T-helper 17 cell (primary cell): ENCODE measurements at places on chromosomes 6 and 20.

DNA sequence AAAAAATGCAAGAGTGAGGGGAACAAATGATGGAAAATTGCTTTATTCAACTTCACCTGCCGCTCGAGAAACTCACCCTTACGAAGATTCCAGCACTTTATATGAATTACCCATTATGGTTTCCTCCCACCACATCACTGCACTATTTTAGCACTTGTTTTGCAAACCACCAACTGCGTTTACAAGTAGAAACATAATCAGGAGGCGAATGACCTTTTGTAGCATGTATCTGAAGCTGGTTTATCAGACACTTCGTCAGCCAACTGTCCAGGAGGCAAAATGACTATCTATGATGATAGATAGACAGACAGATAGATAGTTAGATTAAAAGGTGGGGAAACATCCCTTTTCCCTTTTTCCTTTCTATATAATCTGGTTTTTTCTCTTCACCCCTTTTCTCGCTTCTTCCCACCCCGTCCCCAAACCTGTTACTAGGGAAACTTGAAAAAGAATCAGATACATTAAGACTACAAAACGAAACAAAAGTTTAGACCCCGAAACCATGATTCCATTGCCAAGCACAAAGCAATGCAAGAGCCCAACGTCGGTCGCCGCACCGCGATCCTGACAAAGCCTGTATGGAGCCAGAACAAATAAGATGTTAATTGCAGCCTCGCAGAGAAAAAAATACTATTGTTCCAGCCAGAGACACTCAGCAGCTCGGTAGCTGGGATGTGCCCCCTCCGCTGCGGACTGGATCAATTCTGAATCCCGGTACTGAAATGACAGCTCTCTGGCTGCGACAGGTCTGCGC is 933 bp upstream of the ADGRB3 start:
- DNase-seq, result no peak

DNA sequence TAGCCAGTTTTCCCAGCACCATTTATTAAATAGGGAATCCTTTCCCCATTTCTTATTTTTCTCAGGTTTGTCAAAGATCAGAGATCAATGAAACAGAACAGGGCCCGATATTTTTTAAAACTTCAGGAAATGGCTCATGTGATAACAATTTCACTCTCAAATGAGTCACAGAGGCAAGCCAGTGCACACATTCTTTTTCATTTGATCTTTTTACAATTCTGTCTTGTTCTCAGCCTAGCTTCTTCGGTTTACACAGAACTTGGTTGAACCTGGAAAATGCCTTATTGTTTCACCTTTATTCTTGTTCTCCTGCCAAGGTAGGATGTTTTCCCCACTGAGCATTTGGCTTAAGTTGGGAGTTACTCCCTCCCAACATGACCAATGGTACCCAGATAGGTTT is 258.9 kb downstream of the COL12A1 start:
- DNase-seq, result no peak

DNA sequence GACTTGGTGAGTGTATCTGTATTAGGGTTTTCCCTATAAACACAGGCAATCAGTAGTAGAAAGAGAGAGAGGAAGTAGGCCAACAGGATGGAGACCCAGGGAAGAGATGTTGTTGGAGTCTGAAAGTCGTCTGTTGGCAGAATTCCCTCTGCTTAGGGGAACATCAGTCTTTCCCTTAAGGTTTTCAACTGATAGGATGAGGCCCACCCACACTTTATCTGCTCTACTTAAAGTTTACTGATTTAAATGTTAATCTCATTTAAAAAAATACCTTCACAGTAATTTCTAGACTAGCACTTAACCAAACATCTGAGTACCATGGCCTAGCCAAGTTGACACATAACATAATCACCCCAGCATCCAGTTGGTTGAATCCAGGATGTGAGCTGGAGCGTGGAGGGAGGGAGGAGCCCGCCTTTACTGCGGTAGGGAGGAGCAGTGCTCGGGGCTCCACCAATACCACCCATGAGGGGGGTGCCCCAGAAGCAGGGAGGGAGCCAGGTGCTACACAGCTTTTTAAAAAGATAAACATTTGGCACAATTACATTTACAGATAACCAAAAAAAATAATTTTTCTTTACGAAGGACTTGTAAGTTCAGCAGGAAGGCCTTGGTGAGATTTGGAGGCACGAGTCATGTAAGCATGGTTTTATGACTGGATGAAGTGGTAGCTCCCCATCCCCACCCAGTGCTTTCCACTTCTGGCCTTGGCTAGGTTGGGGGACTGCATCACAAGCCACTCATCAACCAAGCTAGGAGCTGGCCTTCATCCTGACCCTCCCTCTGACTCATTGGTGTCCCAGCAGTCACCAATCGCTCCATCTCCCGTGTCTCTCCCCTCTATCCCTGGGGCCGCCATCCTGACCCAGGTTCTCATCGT is 18.4 kb upstream of the SNX9 start:
- no peak for DNase-seq

DNA sequence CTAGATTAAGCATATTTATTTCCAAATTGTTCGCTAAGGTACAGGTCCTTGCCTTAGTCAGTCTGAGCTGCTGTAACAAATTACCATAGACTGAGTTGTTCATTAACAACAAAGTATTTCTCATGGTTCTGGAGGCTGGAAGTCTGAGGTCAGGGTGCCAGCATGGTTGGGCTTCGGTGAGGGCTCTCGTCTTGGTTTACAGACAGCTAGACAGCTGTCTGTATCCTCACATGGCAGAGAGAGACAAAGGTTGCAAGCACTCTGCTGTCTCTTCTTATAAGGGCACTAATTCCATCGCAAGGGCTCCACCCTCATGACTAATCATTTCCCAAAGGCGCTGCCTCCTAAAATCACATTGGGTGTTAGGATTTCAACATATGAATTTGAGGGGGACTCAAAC is 115.3 kb upstream of the GMDS start:
- DNase-seq, result no peak

DNA sequence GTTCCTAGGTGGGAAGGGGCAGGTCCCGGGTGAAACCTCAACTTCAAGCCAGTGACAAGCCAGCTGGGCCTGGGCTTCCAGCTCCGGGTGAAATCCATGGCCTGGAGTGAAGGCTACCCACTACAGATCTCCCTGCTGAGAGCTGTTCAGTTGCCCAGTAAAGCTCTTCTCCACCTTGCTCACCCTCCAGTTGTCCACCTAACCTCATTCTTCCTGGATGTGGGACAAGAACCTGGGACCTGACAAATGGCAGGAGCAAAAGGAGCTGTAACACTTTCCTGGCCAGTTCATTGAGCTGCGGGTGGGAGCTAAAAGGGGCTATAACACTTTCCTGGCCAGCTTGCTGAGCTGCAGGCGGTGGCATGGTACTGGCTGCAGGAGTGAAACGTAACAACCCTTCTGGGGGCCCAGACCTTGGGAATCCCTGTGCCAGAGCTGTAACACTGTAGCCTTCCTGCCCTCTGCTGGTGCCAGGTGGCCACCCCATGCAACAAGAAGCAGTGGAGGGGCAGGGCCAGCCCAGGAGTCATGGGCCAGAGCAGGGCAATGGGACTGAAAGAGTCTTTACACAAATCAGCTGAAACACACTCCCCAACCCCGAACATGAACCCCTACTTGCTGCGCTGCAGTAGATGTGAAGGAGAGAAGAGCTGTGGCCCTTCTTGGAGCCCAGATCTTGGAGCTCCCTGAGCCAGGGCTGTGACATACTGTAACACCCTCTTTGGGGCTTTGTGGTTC is 3.6 kb upstream of the HINT3 start:
- no peak for DNase-seq

- no peak for DNase-seq
Observed at GRCh38 chr6:16698162-16698533, 63.1 kb downstream of the ATXN1 start.

DNA sequence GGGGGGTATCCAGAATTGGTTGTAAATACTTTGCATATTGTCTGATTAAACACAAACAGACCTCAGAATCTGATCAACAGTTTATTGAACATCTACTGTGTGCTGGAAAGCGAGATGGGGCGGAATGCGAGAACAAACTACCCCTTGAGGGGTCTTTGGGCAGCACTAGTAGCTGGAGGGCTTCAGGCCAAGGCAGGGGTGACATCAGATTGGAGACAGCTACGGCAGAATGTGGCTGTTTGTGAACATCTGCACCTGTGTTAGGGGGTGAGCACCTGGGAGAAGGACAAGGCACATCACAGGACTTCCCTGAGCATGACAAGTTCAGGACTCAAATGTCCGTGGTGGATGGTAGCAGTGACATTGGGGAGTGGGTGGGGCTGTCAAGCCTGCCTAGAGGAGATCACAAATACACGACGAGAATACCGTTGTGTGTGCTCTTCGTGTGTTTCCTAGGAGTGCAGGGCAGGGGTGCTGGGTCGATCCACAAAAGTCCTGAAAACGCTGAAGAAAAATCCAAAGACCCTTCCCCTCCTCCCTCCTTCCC is 59.5 kb downstream of the SRC start:
- DNase-seq, result no peak

- DNase-seq, result no peak
Observed at GRCh38 chr6:4932228-4932903, 71.5 kb downstream of the RPP40 start.

DNA sequence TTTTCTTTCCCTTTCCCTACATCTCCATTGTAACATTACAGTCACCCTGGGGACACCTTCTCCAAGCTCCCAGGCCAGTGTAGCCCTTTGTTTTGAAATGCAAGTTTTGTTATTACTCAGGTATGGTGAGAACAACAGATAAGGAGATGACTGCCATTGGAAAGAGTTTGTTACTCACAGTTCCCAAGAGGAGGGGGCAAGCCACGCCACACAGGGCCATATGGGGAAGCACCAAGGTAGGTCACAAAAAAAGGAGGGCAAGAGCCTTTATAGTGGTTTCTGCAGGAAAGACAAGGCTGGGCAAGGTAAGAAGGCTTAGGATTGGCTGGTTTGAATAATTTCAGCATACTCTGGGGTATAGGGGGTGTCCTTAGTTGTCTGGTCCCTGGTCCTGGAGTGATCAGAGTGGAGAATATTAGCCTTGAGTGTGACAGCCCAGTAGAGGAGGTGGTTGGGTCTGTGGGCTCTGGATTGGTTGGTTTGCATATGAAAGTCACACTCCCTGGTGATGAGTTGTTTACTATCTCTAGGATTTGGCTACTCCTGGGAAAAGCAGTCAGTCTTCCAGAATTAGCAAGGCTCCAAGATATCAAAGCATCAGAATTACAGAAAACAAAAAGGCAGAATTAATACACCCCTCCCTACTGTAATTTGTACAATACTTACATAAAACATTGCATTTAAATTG is 33.1 kb upstream of the SMLR1 start:
- DNase-seq, result no peak

DNA sequence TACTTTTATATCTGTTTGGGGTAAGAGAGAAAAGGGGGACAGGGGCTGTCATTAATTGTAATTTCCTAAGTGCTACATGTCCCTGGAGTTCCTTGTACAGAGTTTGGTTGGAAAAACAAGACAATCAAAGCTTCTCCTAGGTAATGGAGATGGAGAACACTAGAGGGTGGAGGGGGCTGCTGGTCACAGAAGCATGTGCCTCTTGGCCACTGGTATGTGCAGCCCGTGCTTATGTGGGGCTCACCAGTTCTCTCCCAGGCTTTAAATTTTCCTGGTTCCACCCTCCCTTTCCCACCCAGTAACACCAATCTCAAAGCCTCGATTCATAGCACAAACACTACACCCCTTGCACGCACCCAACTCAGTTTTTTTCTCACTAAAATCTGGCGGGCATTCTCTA is 165.6 kb downstream of the SAMD5 start:
- DNase-seq, result no peak

GRCh38 chr6:47348316-47348863 is 38.7 kb upstream of the TNFRSF21 start:
- no peak for DNase-seq

DNA sequence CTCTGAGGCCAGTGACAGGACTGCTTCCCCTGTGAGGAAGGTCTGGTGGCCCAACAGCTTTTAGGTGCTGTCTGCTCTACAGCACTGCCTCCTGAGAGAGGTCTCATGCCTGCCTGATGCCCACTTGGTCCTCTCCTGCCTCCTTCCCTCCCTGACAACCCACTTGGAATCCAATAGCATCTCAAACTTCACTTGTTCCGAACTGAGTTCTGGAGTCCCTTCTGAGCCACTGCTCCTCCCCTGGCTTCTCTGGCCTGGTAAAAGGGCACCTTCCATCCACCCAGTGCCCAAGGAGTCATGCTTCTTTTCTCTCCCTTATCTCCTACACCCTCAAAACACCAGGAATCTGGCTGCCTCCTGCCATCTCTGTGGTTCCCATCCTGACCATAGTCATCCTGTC is 1.9 kb downstream of the MAVS start:
- no peak for DNase-seq

DNA sequence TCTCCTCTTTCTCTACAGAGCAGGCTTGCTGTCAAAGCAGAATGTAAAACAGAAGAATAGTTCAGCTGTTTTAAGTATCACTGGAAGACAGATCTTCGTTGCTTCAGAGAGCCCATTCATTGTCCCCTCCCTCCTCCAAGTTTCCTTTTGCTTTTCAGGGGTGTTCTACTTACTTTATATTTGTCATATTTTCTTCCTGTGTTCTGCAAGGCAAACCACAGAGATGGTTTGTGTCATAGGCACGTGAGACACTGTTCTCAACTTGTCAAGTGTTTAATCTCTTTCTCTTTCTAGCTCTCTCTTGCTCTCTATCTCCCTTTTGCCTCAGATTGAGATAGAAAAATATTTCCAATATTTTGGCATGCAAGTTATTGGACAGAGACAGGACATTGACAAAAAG is 228.9 kb upstream of the DEFB112 start:
- no peak for DNase-seq
